ENCODE measurements at places on chromosomes 4 and X.

DNA sequence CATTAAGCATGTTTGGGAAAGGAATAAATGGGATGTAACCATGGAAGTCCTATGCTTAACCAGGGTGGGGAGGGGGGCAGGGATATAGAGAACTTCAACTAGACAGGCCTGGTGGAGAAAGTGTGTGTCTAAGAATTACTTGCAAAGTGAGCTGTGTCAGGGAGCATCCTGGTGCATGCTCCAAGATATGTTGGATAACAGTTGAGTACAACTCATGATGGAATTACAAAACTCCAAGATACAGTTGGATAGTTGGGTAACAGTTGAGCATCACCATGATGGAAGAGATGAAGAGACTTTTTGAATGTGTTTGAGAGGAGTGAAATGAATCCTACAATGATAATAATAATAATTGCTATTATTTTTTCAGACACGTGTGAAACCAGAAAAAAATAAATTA, 26.1 kb upstream of the ACSL1 start:
- DNase-seq, result no peak

- no peak for DNase-seq
These were observed 5.5 kb downstream of the MED14 start for GRCh38 chrX:40729598-40730584.

GRCh38 chrX:38560776-38561125, 591 bp upstream of the TSPAN7 start:
- no peak for DNase-seq

GRCh38 chrX:70433848-70434351, 10.7 kb upstream of the DLG3 start:
- peak; percentile 70 for DNase-seq

GRCh38 chr4:86927843-86928395, 6.9 kb upstream of the AFF1 start:
- DNase-seq, result no peak

DNA sequence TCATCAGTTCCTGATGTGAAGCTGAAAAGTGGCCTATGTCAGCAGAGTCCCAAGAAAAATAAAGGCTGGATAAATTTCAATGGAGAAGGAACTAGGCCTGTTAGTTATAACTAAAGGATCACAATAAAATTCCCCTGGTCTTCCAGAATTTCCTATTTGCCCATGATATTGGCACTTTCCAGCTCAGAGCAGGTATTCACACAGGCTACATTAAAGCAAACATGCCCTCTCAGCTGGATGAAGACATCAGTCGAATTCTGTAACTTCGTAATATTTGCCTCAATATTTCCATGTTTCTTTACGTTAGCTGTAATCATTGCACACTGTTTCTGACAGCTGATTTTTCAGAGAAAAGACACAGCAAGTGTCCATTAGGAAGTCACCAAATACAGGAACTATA, 9.5 kb downstream of the HPGD start:
- DNase-seq, result no peak

- no peak for DNase-seq
These were observed 92.5 kb downstream of the AREG start for GRCh38 chr4:74537459-74537858.

DNA sequence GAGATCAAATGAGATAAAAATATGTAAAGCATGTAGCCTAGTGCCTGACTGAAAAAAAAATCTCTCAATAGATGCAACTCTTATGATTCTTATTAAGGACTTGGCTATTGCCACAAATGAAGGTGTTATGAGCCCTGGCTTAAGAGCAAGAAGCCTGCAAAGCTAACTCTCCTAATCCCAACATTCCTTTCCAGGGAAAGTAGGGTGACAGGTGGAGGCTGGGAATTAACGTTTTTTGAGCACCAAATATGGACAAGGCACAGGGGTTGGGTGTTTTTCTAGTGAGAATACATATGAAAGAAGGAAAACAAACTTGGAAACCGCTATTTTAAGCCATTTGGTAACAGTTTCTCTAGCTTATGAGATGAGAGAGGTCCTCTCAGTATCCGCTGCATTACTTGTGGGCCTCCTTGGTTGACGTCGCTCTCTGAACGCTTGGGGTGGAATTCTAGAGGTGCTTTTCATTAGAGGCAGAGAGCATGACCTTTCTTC, 2.4 kb downstream of the RHOH start:
- DNase-seq, result no peak

GRCh38 chr4:56215901-56216300, 171.4 kb downstream of the AASDH start:
- DNase-seq, result no peak

DNA sequence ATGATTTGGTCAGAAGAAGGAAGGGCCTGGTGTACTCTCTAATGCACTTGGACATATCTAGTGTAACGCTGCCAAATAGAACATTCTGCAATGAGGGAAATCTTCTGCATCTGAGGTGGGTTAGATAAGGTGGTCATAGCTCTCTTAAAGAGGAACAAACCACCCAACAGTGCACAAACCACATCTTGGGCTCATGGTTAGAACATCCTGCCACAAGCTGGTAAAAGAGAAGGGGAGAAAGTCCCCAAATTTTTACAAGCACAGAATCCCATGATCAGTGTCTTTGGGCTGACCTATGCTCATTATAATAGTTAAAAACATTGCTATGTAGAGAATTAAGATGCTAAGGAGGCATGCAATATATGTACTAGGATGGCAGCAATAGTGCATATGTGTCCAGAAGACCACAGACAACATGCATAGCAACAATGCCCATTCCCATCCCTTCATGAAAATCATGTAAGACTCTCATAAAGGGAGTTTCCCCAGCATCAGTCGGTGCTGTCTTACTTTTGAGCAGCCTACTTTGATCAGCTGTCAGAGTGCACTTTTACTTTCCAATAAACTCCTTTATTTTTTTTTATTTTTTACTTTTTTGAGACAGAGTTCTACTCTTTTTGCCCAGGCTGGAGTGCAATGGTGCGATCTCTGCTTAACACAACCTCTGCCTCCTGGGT, 99.7 kb upstream of the SLC7A11 start:
- no peak for DNase-seq

- DNase-seq, result no peak
These were observed 916.7 kb downstream of the TECRL start for GRCh38 chr4:63492515-63492914.

GRCh38 chrX:40543661-40544328, 37.0 kb upstream of the ATP6AP2 start:
- DNase-seq, result peak; percentile 14

GRCh38 chr4:72311291-72311690, 257.7 kb downstream of the ADAMTS3 start:
- no peak for DNase-seq

GRCh38 chrX:65488495-65488894, 46.1 kb downstream of the LAS1L start:
- DNase-seq, result no peak

DNA sequence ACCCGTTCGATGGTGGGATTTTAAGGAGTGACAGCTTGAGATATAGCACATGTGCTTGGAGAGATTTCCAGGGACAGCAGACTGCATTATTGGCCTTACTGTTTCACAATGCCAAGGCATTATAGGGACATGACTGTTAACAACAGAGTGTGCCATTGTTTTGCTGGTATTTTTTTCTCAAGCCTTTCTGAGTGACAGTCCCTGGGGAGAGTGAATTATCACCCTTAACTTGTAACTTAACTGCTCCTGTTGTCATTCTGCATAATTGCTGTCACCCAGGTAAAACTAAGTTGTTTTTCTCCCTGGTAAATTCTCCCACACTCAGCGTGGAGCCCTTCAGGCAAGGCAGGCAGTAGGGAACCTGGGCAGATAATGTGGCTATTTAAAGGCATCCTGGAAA, 989.2 kb upstream of the LCORL start:
- no peak for DNase-seq

- no peak for DNase-seq
These were observed 72.1 kb downstream of the ARHGEF38 start for GRCh38 chr4:105624530-105624929.

GRCh38 chr4:58465031-58465430, 1354.8 kb upstream of the IGFBP7 start:
- no peak for DNase-seq

GRCh38 chr4:3873408-3874027, 107.3 kb downstream of the ADRA2C start:
- no peak for DNase-seq

GRCh38 chrX:129759576-129760061, 20.1 kb upstream of the SASH3 start:
- DNase-seq, result no peak

GRCh38 chr4:17368408-17368807, 143.5 kb downstream of the QDPR start:
- no peak for DNase-seq

GRCh38 chr4:96916711-96917110, 1076.8 kb downstream of the PDHA2 start:
- no peak for DNase-seq

All from frontal cortex (tissue), 4 donors.